ENCODE measurements at places on chromosomes 16 and 17. TPM values are rescaled to one million over a fixed set of nuclear protein-coding genes. Genes with fewer than 3 reads are reported as not detected.

DNA sequence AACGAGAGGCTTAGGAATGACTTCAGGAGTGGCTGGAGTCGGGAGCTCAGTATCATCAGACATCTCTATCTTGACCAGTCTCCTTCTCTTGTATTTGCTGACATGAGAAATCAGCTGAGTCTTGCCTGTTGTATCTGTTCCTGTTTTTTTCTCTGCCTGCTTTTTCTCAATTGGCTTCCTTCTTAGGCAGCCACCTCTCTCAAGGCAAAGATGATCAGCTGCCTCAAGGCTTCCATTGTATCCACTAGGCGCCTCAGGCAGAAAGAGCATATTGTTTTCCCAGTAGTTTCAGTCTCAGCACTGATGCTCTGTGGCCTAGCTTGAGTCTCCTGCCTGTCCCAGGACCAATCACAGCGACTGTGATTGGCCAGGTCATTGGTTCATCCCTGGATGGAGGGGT, 306.2 kb downstream of the CPPED1 start:
- no peak for ATAC-seq

DNA sequence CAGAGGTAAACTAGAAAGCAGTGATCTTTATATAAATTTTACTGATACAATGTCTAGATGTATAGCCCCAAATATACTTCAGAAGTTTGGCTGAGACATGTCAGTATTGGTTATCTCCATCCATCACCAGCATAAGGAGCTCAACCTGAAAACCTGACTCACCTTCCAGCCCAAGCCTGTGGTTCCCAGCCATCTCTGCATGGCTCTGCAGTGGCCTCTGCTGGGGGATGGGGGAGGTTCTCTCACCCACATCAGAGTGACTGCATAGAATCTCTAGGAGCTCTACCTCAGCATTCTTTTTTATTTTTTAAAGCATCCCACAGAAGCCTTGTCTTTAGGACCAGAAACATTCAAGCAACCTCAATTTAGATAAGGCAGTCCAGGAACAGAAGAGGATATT, 27.3 kb downstream of the USP7 start:
- peak; percentile 100 for ATAC-seq

KRT39 gene
- total RNA-seq: not detected

GRCh38 chr16:54934481-54935265, 4.0 kb downstream of the IRX5 start:
- ATAC-seq: no peak

GRCh38 chr16:72569677-72570076, 397.7 kb upstream of the PMFBP1 start:
- no peak for ATAC-seq

DNA sequence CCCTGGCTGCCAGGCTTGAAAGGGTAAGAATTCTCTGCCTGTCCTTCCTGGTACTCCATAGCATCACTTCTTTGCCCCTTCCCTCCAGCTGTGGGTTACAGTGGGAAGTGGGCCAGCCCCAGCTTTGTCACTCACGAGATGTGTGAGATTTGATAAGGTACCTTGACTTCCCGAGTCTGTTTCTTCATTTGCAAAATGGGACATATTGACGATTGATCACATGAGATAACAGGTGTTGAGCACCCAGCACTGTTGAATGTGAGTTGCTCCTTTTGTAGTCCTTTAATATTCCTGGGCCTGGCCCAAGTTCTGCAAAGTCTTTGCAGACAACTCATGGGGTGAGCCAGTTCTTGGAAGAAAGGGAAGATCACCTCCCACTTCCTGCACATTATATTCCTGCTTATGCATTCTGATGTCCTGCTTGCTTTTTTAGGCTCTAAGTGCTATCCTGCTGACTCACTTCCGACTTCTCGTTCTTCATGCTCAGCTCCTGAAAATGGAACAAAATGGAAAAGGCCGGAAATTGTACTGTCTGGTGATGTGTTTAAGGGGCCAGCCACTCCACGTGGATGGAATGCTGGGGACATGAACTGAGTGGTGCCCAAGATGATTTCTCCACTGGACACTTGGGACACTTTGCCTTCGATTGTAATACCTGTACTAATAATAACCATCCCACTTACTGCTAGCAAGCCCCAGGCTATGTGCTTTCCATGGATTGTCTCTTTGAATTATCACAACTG, 8.3 kb upstream of the NLK start:
- ATAC-seq: no peak

DNA sequence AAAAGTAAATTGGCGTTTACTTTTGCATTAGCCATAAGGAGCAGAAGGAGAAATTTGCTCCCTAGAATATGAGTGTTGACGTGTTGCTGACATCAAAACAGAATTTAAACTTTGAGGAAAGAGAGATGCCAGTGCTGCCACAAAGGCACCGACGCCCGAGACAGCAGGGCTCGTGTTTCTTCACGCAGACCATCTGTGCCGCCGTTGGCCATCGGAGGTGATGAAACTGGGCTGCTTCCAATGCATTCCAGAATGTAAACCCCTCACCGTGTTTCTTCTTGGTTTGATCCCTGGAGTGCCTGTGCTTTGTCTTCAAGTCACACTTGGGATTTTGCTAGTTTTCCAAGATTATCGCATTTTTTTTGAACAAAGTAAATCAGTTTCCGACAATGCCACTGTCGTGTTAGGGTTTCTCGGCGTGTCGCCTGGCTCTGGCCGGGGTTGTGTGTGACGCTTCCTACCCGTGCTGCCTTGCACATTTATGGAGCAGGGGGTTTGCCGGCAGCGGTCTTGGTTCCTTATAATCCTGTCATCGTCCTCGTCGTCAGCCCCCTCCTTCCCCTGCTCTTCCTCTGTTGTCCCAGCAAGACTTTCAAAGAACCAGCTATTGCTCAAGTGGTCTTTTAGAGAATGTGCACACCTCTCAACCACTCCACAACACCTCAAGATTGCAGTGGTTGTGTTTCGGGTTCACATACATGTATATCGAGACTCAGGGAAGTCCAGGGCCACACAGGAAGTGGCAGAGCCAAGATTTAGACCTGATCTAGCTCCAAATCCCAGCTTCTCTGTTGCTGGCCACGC, 103.9 kb downstream of the METRNL start:
- no peak for ATAC-seq

CLEC18A gene
- total RNA-seq: 1.7 TPM

GRCh38 chr16:16029431-16030011, 80.1 kb downstream of the ABCC1 start:
- no peak for ATAC-seq

DNA sequence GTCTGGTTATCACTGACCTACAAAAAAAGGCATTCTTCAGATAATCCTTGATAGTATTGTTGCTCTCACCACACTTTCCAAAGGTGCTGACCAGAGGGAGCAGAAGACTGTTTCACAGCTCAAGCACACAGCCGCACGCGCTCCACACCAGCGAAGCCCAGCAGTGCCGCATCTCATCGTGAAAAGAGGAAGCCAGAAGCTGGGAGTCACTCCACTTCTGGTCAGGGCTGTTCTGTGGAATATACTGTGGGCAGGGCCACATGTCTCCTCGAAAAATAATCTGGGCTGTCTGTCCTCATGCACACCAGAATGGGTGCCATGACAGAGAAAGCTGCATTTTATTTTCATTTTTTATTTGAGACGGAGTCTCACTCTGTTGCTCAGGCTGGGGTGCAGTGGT, 7.3 kb upstream of the PRSS36 start:
- ATAC-seq: no peak

DNA sequence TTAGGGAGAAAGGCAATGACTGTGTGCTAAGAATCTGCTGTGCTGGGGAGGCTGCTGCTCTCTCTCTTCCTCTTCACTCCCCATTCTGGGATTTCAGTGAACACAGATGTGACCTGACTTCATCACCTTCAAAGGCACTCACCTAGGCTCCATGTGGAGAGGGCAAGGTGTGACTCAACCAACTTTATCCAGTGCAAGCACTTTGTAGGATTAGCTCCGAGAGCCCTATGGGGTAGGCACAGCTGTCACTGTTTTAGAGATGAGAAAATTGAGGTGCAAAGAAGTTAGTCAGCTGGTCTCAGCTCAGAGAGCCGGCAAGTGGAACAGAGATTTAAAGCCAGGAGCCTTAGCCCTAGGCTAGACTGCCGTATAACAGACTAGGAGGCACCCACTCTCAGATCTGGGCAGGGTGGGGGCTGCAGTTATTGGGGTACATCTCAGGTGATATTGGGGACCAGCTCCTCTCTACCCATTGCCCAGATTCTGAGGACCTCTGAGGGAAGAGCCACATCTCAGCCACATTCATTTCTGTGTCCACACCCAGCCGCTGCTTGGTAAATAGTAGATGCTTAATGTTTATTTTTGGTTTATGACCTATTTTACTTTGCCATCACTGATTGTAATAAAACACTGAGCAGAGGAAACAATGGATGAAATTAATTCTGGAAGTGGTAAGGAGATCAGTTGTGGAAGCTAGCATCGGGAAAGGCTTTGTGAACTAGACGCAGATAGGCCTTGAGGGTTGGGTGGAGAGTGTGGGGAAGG, 138.8 kb downstream of the CCDC182 start:
- no peak for ATAC-seq

DNA sequence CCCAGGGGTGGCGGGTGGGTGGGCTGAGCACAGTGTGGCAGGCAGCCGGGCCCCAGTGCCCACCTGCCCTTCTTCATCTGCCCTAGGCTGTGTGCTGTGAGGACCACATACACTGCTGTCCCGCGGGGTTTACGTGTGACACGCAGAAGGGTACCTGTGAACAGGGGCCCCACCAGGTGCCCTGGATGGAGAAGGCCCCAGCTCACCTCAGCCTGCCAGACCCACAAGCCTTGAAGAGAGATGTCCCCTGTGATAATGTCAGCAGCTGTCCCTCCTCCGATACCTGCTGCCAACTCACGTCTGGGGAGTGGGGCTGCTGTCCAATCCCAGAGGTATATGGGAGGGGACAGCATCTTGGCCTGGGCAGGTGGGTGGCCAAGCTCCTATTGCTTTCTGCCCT, 6.4 kb downstream of the GRN start:
- ATAC-seq: no peak

- no peak for ATAC-seq
These were observed 4.8 kb downstream of the ARRB2 start for GRCh38 chr17:4715063-4715744.

DNA sequence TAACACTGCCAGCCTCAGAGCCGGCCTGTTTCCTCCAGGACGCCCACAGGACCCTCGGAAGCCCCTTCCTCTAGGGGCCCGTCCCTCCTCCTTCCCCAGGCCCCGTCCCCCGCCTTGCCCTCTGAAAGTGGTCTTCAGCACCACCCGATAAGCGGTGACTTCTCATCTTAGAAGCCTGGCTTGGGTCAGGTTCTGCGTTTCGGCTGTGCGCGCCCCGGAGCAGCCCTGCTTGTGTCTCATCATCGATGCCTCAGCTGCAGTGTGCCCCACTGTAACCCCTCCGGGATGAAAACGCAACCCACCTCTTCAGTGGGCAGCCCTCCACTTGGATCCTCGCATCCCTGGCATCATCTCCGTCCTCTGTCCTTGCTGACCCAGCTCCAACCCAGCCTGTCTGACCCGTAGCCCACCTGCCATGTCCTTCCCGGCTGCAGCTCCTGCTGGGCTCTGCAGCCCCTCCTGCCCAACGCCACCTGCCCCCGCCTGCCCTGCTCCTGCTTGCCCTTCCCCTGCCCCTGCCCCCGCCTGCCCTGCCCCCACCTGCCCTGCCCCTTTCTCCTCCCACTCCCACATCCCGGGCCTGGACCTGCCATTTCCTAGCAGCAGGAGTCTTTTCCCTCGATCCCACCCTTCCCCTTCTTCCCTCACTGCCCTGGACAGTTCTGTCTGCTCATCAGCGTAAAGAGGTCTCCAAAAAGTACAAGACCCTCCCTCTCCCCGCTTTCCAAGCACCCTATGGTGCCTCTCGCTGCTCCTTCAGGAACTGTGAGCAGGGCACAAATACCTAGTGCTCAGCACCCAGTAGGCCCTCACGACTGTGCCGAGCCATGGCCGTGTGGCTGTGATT, 112.5 kb upstream of the CHMP6 start:
- no peak for ATAC-seq

DNA sequence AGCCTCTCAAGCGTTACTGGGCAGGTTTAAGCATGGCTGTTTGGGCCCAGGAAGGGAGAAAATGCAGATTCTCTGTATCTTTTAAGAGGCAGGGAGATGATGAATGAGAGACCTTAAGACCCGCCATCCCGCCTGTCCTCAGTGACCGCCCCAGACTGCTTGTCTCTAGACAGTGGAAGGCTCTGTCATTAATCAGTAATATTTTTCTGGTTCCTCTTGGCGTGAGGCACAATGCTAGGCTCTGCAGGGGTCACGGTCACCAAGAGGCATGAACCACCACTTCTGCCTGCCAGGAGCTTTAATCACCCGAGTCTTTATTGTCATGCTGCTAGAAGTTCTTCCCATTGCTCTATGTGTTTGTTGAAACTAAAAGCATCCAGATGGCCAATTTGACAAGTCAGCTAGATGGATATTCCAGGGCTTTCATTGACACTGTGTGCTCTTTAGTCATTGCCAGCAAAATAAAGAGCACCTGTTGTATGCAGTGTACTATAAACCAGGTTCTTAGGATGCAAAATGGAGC, 3.2 kb downstream of the SLC6A2 start:
- no peak for ATAC-seq

DNA sequence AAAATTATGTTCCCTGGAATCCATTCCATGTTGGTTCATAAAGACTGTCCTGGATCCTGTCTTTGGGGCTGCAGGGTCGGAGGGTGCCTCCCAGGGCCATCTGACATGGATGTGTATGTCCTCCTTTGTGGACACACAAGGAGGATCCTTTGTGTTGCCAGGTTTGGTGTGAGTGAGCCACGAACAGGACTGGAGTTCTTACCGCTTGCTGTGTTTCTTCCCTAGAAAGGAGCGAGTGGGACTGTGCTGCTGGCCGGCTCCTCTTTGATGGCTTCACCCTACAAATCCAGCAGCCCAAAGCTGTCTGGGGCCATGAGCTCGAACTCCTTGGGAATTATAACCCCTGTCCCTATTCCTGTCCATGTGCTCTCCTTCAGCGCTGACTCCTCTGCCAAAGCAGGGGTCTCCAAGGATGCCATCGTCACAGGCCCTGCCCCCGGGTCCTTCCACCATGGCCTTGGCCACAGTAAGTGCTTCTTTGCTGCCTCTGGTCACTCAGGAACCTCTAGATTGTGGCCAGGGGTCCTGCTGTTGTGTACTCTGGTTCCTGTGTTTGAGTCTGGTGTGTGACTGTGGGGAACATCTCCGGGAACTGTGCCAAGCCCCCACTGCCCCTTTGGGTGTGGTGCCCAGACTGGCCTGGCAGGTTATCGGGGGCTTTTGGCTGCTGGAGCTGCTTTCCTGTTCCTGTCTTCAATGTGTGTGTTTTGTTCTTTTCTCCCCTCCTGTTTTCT, 29.5 kb downstream of the UBN1 start:
- no peak for ATAC-seq

Data from activated T-helper 17 cell treated with anti-CD3 and anti-CD28 coated beads, Interleukin-2, amount 50 U/mL, for 72 hours (primary cell).